ENCODE measurements at places on chromosomes 12 and 14.

DNA sequence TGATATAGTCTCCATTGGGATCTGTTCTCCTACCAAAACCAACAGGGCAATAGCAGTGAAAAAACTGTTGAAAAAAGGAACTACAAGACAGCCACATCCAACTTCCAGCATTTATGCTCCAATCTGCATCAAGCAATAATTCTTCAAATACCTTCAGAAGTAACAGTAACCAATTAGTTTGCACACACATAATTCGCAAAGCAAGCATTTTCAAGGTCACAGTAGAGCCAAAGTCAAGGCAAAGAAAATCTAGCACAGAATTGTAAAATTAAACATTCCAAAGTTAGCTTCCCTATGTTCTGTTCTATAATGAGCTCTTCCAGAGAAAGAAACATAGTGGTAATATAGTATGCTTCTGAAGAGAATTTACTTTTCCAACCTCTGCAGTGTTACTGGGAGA, 11.0 kb upstream of the MTERF2 start:
- DNase-seq, result no peak

- no peak for DNase-seq
Observed at GRCh38 chr14:94021416-94022157, 4.6 kb upstream of the OTUB2 start.

DNA sequence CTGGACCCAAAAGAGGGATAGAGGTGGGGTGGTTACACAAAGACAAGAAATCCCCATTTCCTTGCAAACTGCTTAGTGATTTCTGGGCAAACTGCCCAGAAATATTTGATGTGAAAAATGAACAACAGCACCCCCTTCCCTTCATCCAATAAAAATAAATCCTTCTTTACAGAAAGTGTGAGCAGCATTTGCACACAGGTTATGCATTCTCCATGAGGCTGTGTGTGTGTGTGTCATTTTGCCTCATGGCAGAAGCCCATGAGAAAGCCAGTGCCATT, 17.2 kb upstream of the NRXN3 start:
- no peak for DNase-seq

DNA sequence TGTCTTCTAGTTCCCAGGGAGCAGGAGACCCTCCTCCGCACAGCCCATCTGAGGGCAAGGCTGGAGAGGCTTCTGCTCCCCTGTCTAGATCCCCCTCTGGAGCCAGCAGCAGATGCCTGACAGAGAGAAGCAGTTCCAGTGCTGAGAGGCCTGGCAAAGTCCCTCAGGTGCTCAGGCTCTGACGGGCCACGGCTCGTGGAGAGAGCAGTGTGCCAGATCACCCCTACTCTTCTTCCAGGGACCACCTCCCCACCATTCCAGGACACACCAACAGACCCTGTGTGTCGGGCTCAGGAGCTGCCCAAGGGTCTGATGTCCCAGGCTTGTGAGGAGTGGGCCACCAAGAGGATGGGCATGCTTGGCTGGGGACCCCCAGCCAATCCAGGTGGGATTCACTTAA, 22.5 kb upstream of the C14orf180 start:
- DNase-seq, result no peak

DNA sequence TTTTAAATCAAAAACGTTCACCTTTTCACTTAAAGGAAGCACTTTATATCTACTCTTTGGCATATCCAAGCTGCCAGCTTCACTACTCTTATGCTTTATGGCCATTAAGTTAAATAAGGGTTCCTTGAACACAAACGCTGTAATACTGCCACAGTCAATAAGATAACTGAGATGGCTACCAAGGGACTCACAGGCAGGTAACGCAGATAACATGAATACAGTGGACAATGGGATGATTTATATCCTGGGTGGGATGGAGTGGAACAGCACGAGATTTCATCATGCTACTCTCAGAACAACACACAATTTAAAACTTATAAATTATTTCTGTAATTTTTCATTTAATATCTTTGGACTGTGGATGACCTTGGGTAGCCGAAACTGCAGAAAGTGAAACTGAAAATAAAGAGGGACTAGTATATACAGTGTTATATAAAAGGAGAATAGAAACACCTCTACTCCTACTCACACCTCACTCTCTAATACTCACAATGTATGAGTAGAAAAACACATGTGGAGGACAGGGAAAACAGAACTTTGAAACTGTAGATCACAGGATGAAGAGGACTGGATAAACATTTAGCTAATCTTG, 367.3 kb downstream of the C12orf50 start:
- DNase-seq, result no peak

DNA sequence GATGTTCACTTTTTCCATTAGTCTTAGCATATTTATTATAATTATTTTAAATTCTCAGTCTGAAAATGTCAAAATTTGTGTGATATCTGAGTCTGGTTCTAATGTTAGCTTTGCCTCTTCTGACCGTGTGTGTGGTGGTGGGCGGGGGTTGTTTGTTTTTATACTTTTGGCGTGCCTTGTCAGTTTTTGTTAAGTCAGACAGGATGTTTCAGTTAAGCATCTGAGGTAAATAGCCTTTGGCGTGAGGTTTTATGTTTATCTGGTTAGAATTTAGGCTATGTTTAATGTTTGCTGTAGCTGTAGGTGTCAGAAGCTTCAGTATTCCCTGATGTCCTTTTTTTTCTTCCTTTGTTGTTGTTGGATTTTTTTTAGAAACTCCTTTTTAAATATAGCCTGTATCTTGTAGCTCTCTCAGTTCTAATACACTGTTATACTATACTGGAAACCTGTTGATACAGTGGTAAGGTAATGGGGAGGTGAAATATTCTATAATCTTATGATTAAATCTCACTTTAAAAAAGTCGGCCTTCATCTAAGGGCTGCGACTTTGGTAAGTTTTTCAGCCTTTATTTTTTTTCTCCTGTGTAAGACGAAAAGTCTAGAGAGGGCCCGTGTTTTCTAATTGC, 111.6 kb downstream of the SCAF11 start:
- no peak for DNase-seq

DNA sequence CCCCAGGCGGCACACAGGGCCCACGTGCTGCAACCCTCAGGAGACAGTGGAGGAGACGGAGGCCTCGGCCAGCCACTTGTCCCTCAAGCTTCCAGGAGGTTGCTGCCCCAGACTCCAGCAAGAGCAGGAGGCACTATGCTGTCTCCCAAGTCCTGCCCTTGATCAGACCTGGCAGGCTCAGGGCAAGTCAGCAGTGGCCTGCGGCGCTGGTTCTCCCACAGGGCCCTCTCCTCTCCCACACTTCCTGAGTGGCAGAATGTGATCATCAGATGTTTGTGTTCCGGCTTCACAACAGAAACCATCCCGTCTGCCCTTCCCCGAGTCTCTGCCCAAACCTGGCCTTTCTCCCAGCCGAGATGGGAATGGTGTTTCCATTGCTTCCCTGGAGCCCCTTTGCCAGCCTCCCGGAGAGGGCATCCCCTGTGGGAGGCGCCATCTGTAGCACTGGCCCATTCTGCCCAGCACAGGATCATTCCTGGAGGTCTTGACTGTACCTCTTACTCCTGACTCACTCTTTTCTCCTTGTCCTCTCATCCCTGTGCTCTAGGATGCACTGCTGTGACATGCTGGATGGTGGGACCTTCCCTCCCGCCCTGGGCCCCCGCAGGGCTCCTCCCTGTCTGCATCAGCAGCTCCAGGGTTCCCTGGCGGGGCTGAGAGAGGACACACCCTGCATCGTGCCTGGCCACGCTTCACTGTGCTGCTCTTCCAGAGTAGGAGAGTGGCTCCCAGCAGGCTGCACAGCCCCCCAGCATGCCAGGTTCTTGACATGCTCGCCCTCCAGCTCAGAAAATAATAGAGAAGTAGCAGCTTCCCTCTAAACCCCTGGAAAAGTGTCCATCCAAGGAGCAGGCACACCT, 114.7 kb upstream of the FKBP4 start:
- DNase-seq, result no peak

GRCh38 chr12:56020423-56021184, at the start of gene IKZF4:
IKZF4 (plus strand) TSS chr12:56021043; CDS start chr12:56021494, 451 bp downstream.
- DNase-seq, result no peak

All from HAP-1 (cell line).